ENCODE measurements at places on chromosomes 2 and 18.

DNA sequence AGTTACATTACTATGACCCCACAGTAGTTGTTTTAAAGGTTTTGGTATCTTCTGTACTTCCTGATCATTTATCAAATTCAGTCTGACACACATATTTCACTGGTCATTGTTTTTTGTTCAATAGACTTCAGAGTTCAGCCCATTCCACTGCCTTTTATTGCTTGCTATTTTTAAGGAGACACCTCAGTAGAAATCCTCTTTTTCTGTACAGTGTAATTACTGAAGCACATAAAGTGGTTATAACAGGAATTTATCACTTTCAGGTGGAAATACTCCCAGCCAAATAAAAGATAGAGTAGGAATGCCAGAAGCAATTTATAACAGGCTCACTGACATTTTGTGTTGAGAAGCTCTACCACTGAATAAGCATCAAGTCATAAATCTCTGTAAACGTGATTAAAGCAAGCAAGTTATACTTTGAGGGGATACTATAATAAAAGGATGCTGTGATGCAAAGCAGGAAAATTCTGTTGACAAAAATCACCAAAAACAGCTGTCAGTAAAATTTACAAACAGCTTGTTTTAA lies 6.6 kb upstream of the BARD1 start:
- DNase-seq: no peak

DNA sequence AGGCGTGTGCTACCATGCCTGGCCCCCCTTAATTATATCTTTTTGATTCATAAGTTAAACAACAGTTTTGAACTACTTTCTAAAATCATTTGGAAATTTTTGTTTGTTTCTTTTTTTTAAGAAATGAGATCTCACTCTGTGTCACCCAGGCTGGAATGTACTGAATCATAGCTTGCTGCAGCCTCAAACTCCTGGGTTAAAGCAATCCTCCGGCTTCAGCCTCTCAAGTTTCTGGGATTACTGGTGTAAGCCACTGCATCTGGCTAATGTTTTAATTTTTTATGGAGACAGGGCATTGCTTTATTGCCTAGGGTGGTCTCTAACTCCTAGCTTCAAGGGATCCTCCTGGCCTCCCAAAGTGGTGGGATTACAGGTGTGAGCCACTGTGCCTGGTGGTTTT lies 71.5 kb downstream of the BABAM2 start:
- no peak for DNase-seq

- no peak for DNase-seq
Observed at GRCh38 chr2:230657462-230657861, 55.2 kb upstream of the CAB39 start.

DNA sequence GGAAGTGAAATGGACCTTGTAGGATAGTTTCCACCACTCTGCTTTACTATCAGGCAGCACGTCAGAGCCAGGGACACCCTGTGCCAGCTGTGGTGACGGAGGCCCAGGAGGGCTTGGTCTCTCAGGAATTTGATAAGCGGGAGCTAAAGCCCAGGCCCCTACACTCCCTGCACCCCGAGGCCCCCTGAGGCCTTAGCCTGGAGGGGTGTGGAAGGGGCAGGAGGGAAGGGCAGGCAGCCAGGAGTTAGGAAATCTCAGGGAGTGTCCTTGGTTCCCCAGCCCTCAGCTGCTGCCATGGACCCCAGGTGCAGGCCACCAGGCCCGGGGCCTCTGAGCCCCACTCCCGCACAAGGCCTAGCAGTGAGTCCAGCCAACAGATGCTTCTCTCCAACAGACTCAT lies 38.2 kb downstream of the PDIA6 start:
- DNase-seq: no peak

DNA sequence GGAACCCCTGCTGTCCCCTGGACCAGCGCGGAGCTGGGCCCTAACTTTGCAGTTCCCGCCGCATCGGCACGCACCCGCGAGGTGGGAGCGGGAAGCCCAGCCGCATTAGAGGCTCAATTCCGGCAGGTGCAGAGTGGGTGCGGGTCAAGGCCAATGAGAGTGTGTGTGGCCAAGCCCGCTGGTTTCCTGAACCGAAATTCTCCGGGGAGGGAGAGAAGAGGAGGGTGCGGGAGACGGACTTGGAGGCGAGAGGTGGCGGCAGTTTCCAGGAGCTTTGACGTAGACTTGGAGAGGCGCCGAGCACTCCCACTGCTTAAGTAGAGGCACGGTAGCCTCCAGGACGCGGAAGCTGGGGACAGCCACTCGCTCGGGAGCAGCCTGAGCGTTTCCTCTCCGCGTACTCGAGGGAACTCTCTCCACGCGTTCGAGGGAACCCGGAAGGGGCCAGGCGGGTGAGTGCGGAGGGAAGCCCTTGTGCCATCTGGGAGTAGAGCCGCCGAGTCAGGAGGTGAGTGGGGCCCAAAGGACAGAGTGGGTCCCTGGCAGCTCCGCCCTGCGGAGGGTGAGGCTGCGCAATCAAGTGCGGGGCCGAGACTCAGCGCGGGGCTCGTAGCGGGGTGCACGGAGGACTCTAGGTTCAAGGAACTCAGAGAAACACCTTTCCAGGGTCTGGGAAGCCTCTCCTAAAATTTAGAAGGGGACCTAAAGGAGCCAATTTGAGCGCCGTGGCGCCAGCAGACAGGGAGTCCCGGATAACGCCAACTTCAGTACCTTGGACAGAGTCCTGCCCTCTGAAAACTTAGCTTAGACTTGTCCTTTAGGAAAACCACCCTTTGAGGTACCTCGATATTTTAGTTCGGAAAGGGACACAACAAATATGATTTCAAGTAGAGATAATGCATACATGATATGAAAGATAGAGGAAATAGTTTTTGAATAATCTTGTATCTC lies at the start of gene FAM237A:
Gene FAM237A, plus strand, starts transcription at position 413 of the 951 bp plus-strand sequence. CDS start 1,750 bp downstream, outside the sequence.
- DNase-seq: peak; percentile 12

DNA sequence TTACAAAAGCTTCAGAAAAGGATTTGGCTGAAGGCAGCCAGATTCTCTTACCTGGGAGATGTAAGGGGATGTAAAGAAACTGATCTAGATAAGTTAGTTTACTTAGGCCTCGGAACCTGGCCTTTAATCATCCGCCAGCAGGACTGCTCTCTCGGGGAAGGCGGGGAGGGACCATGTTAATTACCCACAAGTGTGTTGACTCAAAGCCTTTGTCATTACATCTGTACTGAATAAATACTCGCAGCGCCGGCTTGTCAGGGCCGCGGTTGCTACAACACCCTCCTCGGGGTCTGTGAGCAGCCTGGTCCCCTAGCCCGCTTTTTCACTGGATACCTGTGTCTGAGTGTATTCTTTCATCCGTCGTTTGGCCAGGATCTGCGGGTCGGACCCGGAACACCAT lies 6.7 kb downstream of the CHMP3 start:
- DNase-seq: peak; percentile 47

DNA sequence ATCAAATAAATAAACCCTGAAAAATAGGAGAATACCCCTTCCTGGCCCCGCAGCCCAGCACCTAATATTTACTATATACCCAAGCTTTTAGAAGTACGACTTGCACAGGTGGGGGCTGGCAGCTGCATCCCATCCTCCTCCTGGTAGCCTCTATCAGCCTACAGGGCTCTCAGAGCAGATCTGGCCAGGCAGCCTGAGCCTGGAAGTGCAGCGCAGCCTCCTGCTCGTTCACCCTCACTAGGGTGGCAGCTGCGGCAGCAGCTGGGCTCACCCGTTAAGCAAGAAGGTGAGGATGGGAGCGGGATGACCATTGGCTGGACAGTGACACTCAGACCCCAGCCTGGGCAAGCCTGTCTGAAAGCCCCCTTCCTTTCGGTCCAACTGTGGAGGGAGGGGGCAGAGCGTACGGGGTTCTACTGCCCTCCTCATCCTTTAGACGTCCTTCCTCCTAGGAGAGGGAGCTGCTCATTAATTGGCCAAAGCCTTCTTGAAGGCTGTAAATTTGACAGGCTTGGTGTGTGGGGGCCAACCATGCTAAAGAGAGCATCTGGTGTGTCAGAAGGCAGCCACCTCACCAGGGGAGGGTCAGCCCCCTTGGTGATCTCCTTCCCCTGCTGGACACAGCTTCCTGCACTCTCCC lies 23.3 kb downstream of the MPHOSPH10 start:
- no peak for DNase-seq
